D341Med (cell line): ENCODE measurements at places on chromosomes 4 and X.

GRCh38 chrX:150438165-150438564, 75.0 kb downstream of the MAMLD1 start:
- DNase-seq, result no peak

- peak; percentile 38 for DNase-seq
These were observed 148.8 kb upstream of the MID1 start for GRCh38 chrX:10769195-10769594.

- DNase-seq, result peak; percentile 78
These were observed 32.0 kb upstream of the MGST2 start for GRCh38 chr4:139633661-139634060.

DNA sequence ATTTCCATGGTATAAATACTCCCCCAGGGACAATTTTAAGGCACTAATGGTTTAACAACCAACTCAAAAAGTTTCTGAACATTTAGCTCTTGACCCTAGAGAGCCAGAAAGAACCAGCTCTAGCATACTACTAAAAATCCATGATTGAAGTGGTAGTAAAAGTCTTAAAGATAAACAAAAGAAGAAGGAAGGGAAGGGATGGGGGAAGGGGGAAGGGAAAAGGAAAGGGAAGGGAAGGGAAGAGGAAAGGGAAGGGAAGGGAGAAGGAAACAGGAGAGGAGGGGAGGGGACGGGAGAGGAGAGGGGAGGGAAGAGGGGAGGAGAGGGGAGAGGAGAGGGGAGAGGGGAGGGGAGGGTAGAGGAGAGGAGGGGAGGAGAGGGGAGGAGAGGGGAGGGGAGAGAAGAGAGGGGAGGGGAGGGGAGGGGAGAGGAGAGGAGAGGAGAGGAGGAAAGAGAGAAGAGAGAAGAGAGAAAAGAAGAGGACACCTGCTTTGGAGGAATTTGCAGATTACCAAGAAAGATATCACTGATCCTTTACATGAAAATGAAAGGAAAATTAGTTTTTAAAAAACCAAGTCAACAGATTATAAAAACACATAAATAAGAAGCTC, 26.4 kb upstream of the FAM241A start:
- DNase-seq, result no peak

DNA sequence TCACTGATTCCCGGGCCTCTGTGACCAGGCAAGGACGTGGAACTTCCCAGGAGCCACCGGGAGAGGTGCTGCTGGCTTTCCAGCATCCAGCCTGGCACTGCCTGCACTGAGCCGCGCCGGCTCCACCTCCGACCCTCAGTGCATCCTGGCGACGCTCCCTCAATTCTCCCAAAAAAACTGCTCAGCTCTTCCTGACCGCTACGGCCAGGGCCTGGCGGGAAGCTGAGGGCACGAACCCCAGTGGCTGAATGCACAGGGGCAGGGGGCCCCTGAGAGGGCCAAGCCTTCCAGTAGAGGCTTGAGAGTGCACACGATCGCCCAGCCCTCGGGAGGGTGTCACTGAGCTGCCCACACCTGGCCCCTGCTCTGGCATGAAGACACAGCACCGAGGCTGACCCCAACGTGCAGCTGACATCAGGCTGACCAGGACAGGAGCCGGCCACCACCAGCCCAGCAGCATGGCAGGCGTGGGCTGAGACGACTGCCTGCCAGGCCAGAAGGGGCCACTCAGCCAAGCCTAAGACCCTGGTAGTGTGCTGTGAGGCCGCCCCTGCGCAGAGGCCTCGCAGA, 6.9 kb downstream of the CTBP1 start:
- DNase-seq, result no peak

- no peak for DNase-seq
These were observed 324.7 kb upstream of the FAM47C start for GRCh38 chrX:36683507-36683906.

- DNase-seq, result no peak
These were observed 37.2 kb upstream of the SCRG1 start for GRCh38 chr4:173436149-173436579.
